ENCODE measurements at places on chromosomes 4 and X. TPM values are rescaled to one million over a fixed set of nuclear protein-coding genes. Genes with fewer than 3 reads are reported as not detected.

Gene TIGD2
- 7.0 TPM for total RNA-seq

DNA sequence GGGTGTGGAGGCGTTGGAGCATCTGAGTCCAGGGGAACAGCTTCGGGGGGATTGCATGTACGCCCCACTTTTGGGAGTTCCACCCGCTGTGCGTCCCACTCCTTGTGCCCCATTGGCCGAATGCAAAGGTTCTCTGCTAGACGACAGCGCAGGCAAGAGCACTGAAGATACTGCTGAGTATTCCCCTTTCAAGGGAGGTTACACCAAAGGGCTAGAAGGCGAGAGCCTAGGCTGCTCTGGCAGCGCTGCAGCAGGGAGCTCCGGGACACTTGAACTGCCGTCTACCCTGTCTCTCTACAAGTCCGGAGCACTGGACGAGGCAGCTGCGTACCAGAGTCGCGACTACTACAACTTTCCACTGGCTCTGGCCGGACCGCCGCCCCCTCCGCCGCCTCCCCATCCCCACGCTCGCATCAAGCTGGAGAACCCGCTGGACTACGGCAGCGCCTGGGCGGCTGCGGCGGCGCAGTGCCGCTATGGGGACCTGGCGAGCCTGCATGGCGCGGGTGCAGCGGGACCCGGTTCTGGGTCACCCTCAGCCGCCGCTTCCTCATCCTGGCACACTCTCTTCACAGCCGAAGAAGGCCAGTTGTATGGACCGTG lies 2.2 kb downstream of the AR start:
- DNase-seq, result peak; percentile 32

DNA sequence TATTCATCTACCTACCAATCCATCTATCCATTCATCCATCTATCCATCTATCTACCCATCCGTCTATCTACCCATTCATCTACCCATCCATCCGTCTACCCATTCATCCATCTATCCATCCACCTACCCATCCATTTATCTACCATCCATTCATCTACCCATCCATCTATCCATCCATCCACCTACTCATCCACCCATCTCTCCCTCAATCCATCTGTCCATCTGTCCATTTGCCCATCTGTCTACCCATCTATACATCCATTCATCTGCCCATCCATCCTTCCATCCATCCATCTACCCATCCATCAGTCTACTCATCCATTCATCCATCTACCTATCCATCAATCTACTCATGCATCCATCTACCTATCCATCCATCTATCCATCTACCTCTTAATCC lies 126.8 kb upstream of the PSAPL1 start:
- DNase-seq, result no peak

GRCh38 chr4:114464726-114465272 lies 133.8 kb upstream of the UGT8 start:
- no peak for DNase-seq

Gene NXT2
- total RNA-seq, result 11.1 TPM

- DNase-seq, result no peak
Measured at GRCh38 chr4:41102414-41103092, 111.8 kb downstream of the APBB2 start.

GRCh38 chr4:139005774-139006173 lies 9.8 kb upstream of the NOCT start:
- DNase-seq, result no peak

GRCh38 chr4:2731907-2732317 lies 24.2 kb downstream of the TNIP2 start:
- DNase-seq, result no peak

GRCh38 chrX:68672581-68673318 lies 25.3 kb downstream of the STARD8 start:
- DNase-seq, result no peak

Gene ZMAT1
- total RNA-seq, result 3.7 TPM

DNA sequence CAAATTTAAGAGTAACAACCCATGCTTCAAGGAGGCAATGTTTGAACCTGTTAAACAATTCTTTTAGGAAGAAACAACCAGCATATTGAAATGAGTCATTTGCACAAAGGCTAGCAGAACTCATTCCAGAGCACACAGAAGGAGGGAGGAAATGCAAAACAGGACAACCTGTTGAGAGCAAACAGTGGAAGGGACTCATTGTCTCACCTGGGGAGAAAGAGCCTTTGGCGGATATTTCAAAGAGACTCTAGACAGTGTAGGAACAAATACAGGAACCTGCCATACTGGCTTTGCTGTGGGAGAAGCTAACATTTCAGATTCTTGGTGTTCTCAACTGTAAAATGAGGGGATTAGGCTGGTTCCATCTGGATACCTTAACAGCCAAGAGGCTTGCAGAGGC lies 14.8 kb upstream of the RASGEF1B start:
- DNase-seq, result no peak

DNA sequence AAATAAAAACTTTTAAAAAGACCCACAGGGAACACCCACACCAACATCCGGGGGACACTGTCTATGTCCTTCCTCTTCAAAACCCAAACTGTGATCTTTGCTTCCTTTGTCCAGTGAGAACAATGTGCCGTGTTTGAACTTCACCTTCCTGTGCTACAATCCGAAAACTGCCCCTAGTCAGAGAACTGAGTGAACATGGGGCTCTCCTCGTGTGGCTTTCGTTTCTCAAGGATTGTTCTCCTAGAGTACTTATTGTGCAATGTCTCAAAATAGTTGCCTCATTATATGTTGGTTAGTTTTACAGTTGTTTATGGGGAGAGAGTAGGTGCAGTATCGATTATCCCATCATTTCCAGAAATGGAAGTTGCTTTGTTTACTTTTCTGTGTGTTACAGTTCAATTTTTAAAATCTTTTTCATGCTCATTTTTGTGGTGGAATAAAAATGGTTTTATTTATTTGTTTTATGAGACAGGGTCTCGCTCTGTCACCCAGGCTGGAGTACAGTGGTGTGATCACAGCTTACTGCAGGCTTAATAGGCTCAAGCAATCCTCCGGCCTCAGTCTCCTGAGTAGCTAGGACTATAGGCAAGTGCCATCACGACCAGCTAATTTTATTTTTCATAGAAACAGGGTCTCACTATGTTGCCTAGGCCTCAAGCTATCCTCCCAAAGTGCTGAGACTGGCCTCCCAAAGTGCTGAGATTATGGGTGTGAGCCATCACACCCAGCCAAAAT lies 29.9 kb downstream of the RBMX start:
- DNase-seq, result no peak

Data from tongue (tissue), 3 donors.